Stimulated activated CD4-positive, alpha-beta T cell treated with anti-CD3 and anti-CD28 coated beads, Interleukin-1b, Interleukin-23, amount 100 ng/mL, for 48 hours (primary cell): ENCODE measurements at places on chromosomes 16 and 17.

GRCh38 chr16:84414789-84415326, 46.5 kb downstream of the ATP2C2 start:
- DNase-seq = no peak

DNA sequence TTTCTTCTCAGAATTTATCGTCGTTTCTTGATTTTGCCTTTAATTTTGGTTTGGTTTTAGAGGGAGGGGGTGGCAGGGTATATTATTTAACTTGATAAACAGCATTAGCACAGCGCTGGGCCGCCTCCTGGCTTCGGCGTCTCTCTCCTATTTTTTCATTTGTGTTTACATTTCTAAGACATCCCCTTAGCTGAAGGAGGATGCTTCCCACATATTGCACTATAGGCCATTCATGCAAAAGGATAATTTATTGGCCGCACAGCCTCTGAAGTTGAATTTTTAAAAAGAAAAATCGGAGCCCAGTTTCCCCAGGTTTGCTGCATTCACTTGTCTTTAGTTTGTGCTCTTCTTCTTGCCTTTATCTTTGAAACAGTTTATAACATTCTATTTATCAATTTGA, 497.4 kb upstream of the ZFHX3 start:
- no peak for DNase-seq

GRCh38 chr16:31114468-31114867, 3.0 kb upstream of the KAT8 start:
- no peak for DNase-seq

DNA sequence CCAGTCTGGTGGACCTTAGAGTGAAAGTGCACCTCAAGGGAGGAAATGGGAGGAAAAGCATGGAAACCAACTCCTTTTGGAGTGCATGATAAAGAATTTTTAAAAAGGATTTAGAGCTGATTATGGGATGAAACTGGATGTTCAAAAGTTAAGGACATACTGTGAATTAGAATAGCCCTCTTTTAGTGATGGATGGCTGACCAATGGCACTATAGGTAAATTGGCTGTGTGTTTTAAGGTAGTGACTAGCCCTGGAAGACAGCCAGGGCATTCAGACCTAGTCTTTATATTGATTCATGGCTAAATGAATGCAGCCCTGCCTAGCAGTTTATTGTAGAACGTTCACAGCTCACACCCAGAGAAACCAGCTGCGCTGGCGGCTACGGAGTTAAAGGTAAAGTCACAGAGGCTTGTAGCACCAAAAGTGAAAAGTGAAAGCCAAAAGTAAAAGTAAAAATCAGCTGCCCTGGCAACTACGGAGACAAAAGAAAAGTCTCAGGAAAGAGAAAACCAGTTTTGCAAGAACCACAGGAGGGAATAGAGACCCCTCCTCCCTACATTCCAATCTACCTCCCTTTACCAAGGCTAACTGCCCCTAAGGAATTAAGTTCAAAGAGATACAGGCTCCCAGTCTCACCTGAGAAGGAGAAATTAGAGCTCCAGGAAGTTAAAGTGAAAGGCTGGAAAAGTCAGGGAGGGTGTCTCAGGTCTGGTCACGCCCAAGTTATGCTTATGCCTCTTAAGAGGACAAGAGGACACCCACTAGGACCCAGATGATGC, 21.8 kb downstream of the ACSM1 start:
- DNase-seq = peak; percentile 13

DNA sequence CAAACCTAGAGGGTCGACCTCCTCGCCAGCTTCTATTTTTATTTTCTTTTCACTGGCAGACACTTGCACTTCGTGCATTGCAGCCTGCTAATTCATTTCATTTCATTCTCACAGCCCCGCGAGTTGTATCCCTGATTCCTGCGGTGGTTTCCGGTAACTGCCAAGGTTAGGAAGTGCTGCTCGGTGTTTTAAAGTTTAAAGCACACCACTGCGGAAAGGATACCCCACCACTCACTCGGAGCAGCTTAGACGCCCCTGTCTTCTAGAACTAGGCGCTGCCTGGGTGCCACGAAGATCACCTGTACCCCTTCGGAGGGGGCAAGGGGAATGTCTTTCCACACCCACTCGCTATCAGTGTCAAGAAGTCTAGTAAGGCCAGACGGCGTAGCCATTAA, 509 bp downstream of the CNEP1R1 start:
- DNase-seq = peak; percentile 8

DNA sequence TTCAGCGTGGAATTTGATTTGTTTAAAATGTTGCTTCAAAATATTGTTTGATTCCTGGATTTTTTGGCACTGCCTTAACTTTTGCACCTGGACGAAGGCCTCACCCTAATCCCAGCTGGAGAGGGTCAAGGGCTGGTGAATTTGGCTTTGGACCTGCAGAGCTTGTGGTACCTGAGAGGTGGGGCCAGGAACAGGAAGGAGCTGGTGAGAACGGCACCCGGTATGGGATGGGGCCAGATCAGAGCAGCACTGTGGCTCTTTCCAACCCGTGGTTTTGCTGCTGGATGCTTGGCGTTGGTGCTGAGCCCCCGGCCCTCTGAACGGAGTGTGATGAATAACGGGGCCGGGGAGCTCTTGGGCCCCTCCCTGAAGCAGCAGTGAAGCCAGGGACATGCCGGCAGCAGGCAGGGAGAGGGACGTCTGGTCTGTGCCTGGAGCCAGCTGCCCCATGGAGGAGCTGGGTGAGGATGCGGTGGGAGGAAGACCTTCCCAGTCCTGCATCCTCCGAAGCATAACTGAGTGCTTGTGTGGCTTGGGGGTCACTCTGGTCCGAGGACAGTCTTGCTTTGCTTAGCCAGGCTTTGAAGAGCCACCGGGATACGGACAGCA, 275.4 kb downstream of the SEC14L1 start:
- no peak for DNase-seq

GRCh38 chr17:73376152-73376551, 64.4 kb upstream of the CDC42EP4 start:
- no peak for DNase-seq

- no peak for DNase-seq
These were observed 16.6 kb downstream of the FAM83G start for GRCh38 chr17:18987862-18988545.

DNA sequence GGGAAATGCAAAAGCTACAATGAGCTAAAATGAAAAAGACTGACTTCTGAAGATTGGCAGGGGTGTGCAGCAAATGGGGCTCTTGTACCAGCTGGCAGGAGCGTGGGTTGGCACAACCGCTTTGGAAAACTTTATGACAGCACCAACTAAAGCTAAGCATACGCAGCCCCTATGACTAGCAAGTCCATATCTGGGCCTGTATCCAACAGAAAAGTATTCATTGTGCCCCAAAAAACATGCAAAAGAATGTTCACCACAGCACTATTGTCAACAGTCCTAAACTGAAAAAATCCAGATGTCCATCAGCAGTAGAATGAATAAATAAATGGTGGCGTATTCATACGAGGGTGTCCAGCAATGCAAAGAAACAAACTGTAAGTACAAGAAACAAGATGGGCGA, 22.6 kb upstream of the ITGA3 start:
- no peak for DNase-seq

DNA sequence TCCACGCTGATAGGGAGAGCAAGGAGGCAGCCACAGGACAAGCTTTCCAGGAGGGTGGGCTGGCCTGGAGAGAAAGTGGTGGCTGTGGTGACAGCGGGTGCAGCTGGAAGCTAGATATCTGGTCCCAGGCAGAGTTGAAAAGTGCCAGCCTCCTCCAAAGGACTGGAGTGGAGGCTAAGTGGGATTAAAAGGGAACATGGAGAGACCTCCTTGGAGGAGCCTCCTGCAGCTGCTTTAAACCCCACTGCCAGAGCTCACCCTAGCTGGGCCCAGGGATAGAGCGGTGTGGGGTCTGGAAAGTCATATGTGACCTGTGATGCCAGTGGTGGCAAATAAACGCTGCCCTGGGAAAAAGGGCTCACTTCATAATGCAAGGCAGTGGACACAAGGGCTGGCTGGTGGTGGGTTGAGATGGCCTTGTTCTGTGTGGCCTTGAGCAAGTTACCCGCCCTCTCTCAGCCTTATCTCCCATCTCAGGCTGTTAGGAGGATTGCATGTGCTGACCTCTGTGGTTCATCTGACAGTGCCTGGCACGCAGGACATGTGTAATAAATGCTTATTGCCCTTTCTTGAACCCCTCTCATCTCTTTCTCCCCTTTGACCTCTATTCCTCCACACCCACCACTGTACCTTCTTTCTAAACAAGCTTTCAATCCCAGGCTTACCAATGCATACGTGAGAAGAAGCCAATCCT, 61.0 kb upstream of the LGALS9 start:
- no peak for DNase-seq

GRCh38 chr16:81784072-81784795, 5.1 kb downstream of the PLCG2 start:
- DNase-seq = no peak

- peak; percentile 9 for DNase-seq
These were observed 552 bp downstream of the C17orf58 start for GRCh38 chr17:67995570-67996263.

GRCh38 chr16:29710227-29711219, 31.5 kb downstream of the QPRT start:
- peak; percentile 51 for DNase-seq

DNA sequence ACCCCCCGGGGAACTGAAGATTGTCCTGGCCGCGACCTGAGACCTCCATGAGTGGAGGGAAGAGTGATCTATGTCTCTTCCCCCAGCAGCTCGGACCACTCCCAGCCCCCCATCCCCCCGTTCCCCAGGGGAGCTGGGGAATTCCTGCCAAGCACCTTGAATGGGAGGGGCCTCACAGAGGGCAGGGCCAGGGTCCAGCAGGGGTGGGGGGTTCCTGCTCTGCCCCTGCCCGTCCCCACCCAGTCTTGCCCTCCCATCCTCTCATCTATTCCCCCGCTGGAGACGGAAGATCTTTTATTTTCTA, 9.4 kb downstream of the TUFM start:
- DNase-seq = no peak

DNA sequence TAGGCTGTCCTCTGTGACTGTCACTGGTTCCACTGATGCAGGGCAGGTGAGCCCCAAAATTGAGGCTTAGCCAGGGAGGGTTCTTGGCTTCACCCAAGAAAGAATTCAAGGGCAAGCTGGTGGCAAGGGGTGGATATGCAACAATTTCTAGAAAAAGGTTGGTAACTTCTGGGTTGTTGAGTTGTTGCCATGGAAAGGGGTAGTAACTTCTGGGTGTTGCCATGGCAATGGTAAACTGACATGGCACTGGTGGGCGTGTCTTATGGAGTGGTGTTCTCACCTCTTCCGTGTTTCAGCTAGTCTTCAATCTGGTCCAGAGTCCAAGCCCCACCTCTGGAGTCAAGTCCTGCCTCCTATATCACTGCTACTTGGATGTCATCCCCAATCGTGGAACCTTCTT, 9.5 kb upstream of the GUCY2D start:
- no peak for DNase-seq

DNA sequence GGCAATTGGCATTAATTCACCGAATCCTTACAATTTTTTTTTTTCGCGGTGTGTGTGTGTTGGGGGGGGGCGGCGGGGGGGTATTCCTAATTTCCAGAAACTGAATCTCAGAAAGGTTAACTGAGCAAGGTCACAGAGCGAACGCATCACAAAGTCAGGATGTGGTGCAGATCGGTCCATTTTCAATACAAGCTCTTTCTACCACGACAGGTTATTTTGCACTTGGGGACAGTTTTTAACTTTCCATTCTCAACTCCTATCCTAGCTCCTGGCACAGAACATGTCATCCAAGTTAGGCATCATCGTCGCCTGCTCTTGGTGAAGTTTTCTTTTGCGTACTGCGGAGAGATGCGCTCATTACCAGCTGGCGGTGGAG, 15.4 kb upstream of the ERN1 start:
- DNase-seq = no peak

GRCh38 chr17:14203388-14203787, 33.3 kb downstream of the CDRT15 start:
- peak; percentile 51 for DNase-seq

- peak; percentile 52 for DNase-seq
These were observed at the start of gene CLDN6 for GRCh38 chr16:3017794-3018506. CLDN6 (minus strand) TSS chr16:3018183; CDS start chr16:3016021, 2,162 bp downstream.

DNA sequence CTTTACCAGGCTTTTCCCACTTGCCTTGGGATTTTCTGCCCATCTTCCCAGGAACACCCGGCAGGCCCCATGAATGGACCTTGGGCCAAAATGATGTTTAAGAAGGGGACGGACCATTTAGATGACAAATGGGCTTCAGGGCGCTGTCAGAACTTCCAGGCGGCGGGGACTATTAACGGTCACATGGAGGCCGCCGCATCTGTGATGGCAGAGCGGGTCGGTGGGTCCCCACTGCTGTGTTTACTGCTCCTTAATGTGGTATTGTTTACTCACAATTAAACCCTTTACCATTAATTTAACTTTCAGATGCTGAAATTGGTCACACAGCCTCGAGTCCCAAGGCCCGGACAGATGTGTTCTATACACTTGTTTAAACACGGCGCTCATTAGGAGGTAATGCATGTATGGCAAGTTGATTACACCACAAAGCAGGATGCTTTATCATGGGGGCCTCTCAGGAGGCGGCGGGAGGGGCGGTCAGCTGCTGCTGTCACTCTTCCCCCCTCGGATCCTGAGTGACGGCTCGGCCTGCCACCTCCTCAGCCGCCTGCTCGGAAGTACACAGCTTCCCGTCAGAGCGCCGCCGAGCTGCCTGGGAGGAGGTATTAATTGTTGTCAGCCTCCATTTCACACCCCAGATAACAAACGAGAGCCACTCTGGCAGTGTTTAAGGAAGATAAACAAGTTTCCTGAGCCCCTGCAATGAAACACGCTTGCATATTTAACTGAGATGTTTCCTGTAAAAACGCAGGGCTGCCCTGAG, 83.9 kb upstream of the IRX3 start:
- no peak for DNase-seq

DNA sequence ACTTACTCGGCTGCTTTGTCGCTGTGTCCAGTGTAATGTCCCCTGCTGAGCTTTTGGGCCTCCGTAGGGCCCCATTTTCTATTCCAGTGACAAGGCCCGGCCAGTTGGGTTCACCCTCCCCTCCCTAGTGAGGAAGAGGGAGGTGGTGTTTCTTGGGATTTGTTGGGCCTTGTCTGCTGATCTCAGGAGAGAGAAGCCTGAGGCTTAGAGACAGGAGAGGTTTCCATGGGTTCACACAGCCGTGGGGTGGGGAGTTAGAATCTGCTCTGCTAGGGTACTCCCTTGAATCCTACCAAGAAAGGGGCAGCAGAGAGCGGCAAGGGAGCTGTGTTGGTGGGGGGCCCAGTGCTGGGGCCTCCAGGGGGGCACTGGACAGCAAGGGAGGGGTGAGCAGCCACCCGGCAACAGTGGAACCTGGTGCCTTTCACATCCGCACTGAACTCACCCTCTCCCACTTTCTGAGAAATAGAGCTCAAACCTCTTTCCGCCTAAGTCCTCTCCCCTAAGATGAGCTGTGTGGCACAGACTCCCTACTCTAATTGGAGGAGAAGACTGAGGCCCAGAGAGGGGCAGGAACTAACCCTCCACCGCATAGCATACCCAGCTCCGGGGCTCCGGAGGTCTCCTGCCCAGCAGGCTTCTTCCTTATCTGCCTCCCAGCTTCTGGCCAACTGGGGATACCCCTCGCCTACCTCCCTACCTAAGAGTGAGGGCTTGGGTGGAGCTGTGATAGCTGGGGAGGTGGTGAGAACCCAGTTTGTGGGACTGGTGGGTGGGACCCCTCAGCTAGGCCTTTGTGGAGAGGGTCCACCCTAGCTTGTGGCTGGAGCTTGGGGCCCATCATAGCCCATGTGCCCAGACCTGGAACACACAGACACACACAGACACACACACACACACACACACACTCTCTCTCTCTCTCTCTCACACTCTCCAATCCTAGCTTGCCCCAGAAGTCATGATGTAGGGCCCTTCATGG, 6.8 kb downstream of the TBKBP1 start:
- DNase-seq = no peak

GRCh38 chr16:12392585-12393091, 411.0 kb downstream of the CPPED1 start:
- no peak for DNase-seq

GRCh38 chr17:332023-332422, 20.6 kb downstream of the RPH3AL start:
- no peak for DNase-seq

- no peak for DNase-seq
These were observed 13.5 kb downstream of the SDR42E1 start for GRCh38 chr16:81997738-81998137.
